ENCODE measurements at places on chromosomes 3 and 15.

GRCh38 chr3:154132777-154133375, 11.7 kb downstream of the ARHGEF26 start:
- no peak for DNase-seq

DNA sequence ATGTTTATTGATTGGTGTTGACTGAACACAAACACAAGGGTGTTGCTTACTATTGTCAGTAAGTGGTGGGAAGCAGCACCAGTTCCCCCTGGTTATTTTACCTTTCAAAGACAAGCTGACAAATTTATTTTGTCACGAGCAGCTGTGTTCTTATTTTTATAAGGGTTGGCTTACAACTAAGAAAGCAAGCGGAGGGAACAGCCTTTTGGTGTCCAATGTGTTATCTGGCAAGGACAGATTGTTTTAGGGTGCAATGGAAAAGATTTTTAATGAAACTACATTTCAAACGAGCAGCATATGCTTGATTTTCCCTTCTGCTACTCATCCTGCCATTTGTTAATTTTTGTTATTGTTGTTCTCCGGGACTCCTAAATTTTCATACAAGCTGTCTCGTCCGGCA, 920.6 kb upstream of the CFAP20DC start:
- no peak for DNase-seq

GRCh38 chr15:81156324-81156723, 22.3 kb downstream of the CFAP161 start:
- no peak for DNase-seq

- DNase-seq, result no peak
Measured at GRCh38 chr3:73926360-73927202, 301.8 kb upstream of the PDZRN3 start.

GRCh38 chr3:34387826-34388564, 589.6 kb downstream of the PDCD6IP start:
- DNase-seq, result no peak

- no peak for DNase-seq
Measured at GRCh38 chr3:160540551-160540950, 24.8 kb downstream of the KPNA4 start.

- DNase-seq, result no peak
Measured at GRCh38 chr3:188516515-188516914, 362.6 kb downstream of the LPP start.

DNA sequence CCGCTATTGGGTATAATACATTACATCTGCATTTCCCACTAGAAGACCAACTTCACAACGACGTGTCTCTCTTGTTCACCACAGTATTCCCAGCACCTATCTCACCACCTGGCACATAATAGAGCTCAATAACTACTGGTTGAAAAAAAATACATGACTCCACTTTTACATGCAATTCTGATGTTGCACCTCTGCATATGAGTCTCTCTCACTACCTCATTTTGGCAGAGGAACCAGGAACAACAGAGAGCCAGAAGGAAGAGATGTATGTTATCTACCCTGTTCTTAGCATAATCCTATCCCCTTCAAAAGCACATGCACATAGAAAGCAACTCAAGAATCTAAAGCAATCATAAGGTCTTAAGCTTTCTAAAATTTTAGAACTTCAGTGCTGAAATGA, 61.6 kb downstream of the SHQ1 start:
- no peak for DNase-seq

GRCh38 chr3:171506743-171507319, 46.6 kb upstream of the TNIK start:
- no peak for DNase-seq

- no peak for DNase-seq
Measured at GRCh38 chr15:84671211-84671610, 13.2 kb upstream of the NMB start.

DNA sequence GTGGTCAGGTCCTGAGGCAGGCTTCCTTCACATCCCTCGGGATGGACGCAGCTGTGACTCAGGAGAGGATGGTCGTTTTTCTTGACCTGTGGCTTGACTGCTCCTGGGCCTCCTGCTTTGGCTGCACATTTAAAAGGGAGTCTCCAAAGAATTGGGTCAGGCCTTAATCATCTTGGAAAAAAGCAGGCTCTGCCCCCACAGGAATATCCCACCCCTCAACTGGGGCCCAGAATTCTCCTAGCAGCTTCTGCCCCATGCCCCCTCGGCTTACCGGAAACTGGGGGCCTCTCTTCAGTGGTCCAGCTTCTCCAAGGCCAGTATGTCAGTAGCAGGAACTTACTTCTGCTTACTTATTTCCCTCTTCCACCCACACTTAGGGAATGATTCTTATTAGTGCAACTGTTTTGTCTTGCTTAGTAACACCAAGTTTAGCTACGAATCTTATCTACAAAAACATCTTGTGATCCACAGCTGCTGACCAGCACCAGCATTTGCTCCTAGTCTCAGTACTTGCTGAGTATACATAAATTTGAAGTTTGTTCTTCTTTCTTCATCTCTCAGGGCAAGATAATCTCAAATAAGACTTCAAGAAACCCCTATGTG, 35.7 kb downstream of the ATG7 start:
- no peak for DNase-seq

- DNase-seq, result no peak
Measured at GRCh38 chr15:41928637-41929620, 35.1 kb upstream of the SPTBN5 start.

- no peak for DNase-seq
Measured at GRCh38 chr3:142680710-142681109, 43.1 kb upstream of the TRPC1 start.

DNA sequence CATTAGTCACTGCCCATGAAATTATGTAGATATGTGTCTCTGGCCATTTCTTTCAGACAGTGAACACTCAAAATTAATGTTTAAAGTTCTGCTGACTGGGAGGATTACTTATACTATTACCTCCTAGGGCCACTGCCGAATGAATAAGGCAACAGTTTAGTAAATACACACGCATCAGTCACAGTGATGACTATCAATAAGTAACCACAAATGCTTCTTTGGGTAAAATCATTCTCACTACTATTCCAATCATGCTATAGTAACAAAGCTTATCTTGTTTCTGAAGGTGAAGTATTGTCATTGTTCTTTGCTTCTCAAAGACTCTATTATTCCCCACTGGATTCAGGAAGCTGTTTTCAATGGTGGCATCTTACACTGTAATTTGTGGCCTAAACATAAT, 478.8 kb downstream of the EPHA3 start:
- no peak for DNase-seq

- DNase-seq, result no peak
Measured at GRCh38 chr3:41569632-41570305, 370.5 kb downstream of the CTNNB1 start.

DNA sequence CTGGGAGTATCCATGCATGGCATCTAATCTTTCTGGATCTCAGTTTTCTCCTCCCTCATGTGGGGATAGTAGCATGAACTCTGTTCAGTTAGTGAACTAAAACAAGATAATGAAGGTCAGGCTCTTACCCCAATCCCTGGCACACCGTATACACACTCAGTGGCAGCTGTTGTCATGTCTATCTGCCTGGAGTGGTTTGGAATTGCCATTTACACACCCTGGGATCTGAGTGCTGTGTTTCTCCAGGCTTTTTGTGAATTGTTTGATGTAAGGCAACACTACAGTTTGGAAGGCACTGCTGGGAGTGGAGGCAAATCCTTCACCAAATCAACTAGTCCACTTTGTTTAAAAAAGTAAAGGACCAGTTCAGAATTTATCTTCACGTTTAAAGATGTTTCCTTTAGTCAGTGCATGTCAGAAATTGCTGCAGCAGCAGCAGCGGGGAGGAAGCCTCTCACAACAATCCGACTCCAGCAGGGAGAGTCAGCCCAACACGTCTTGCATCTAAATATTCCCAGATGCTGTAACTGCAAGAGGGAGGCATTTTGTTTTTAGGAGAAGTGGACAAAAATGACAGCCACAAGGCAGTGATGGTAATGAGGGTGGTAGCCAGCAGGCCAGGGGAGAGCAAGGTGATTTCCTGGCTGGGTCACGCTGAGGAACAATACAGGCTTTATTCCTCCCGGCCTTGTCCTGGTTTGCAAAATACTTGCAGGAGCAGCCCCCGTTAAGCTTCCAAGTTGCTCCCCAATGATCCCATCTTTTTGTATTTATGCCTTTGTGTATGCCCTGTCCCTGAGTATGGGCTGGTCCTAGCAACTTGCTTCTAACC, 128.5 kb upstream of the LRIG1 start:
- DNase-seq, result no peak

DNA sequence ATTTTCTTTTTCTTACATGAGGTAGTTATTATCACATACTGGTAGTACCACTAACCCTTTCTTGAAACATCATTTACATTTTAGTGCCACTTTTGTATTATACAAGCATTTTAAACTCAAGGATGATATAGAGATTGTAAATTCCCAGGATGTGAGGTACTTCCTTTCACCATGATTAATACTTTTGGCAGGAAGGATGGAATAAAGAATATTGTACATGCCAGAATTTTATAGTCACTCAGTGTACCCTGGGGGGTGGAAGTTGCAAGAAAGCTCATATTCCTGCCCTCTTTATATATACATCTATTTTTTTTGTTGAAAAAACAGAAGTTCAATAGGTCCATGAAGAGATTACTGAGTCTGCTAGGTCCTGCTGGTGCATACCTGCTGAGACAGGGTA, 141.0 kb upstream of the PLSCR5 start:
- no peak for DNase-seq

- no peak for DNase-seq
Measured at GRCh38 chr3:12487786-12488185, 3.5 kb downstream of the TSEN2 start.

DNA sequence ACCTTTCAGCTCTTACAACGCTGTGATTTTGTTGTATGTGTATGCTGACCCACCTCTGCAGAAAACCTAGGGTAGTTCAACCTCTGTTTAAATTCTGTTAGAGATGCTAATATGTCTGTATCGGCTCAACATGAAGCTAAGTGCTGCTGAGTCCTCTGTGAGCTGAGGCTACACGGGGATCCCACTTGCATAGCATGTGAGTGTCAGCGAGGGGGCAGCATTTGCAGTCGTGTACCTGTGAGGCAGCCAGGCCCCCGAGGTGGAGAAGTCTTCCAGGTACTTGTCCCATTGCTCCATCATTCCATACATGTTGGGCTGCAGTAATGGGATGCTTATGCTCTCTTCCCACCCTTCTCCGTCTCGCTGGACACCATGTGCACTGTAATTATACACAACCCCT, 3.7 kb downstream of the MKRN2OS start:
- peak; percentile 36 for DNase-seq

GRCh38 chr15:44804298-44805046, 68.1 kb downstream of the TRIM69 start:
- no peak for DNase-seq

DNA sequence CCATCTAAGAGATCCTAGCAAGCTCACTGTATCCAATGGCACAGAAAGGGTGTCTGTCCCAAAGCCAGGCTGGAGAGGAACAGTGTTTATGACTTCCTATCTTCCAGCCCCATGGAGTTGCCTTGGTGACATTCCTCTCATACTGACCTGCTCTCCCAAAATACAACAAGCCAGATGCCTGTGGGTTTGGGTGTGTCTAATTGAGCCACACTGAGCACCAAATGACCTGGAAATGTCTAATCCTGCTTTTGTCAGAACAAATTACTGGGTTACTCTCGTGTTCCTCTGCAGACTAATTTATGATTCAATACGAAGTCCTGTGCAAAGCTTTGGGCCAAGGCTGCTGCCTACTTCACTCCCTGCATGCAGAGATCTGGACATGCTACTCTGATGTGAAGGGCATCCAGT, 98.1 kb upstream of the STRIT1 start:
- DNase-seq, result no peak

- DNase-seq, result no peak
Measured at GRCh38 chr3:10741891-10742671, 73.9 kb upstream of the SLC6A11 start.

- DNase-seq, result no peak
Measured at GRCh38 chr3:71101014-71101413, 482.5 kb downstream of the FOXP1 start.

DNA sequence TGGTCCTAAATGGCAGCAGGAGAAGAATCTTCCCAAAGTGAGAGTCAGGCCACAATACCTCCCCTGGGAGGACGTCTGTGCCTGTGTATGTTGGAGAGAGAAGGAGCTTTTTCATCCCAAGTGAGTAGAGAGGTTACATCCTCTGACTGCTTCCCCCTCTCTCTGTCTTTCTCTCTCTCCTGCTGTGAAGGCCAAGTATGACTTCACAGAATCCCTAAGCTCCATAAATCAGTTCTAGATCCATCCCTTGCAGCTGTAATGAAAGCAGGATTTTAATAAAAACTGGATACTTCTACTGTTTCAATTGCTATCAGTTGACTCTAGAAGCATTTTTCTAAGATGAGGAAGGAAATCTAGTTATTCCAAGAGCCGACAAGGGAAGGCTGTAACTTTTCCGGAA, 389.1 kb upstream of the PROK2 start:
- DNase-seq, result no peak

GRCh38 chr3:34013818-34014570, 215.6 kb downstream of the PDCD6IP start:
- DNase-seq, result no peak

DNA sequence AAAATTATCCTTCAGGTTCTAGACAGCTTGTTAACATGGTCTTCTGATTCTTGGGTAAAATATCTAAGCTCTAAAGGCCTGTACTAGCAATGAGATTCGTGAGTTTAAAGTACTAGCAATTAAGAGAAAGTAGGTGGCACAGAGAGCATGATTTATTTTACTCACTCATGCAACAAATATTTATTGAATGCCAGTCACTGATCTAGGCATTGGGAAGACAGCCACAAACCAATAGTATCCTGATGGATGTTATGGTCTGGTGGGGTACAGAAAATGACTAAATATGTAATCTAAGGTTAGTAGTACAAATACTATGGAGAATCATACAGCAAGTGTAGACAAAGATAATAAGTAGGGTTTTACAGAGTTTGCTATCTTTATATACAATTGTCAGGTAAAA, 751.3 kb downstream of the ZNF385D start:
- DNase-seq, result no peak

DNA sequence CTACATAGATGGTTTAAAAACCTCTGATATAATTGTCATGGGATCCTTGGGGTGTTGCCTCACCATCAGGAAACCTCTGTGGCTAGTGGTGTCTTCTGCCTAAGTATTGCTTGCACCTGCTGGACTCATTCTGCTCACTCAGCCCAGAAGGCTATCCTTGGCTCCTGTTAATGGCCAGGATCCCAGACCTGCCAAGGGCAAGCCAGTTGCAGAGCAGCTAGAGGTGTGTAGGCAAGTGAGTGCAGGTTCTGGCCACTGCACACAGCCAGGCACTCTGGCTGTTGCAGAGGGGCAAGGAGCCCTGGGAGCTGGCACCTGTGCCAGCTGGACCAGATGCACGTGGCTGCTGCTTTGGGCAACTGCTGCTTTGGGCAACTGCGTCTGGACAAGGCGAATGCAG, 1125.8 kb downstream of the SI start:
- DNase-seq, result no peak

DNA sequence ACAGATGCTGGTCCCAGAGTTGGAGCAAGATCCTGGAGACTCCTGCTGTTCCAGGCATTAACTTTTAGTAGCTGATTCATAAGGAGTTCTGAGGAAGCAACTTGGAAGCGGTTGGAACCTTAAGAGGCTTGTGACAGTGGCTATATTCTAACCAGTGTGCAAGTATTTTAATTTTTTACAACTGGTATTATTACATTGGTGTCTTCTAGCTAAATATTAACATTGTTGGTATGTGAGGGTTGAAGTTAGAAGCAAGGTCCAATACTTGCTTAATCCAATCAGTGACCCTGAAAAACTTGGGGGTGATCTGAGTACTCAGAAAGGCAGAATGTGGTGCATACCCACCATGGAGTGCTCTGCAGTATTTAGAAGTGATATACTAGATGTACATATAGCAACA, 1.5 kb upstream of the OR4F15 start:
- DNase-seq, result no peak

GRCh38 chr15:78978601-78979179, 33.8 kb upstream of the CTSH start:
- DNase-seq, result no peak

GRCh38 chr3:139265131-139266016, 78.4 kb upstream of the MRPS22 start:
- DNase-seq, result no peak
